ENCODE measurements at places on chromosomes 12 and 14. TPM values are rescaled to one million over a fixed set of nuclear protein-coding genes. Genes with fewer than 3 reads are reported as not detected.

The CFAP73 gene
- not detected for total RNA-seq

The CTSG gene
- not detected for total RNA-seq

The ADCY4 gene
- total RNA-seq = 8.1 TPM

The MYO1A gene
- total RNA-seq = not detected

The DNAJC22 gene
- total RNA-seq = 2.6 TPM

The MYL2 gene
- not detected for total RNA-seq

The NEDD1 gene
- 40.2 TPM for total RNA-seq

The COL2A1 gene
- total RNA-seq = not detected

The EXOC3L4 gene
- total RNA-seq = 0.50 TPM

The ANKRD13A gene
- 108 TPM for total RNA-seq

The FERMT2 gene
- 157 TPM for total RNA-seq

The ADCK1 gene
- total RNA-seq = 6.2 TPM

The BCL2L2 gene
- total RNA-seq = 19.7 TPM

The AMHR2 gene
- total RNA-seq = not detected

The RPL10L gene
- total RNA-seq = not detected

The CABP1 gene
- 1.1 TPM for total RNA-seq

The CACNA1C gene
- 3.1 TPM for total RNA-seq

The IGF1 gene
- total RNA-seq = 0.25 TPM

The TMEM233 gene
- 0.12 TPM for total RNA-seq

The JAG2 gene
- 0.66 TPM for total RNA-seq

The ITGB7 gene
- 0.77 TPM for total RNA-seq

The CKB gene
- 36.6 TPM for total RNA-seq

The HHIPL1 gene
- 4.5 TPM for total RNA-seq

The KCNH5 gene
- total RNA-seq = 0.12 TPM

The NYNRIN gene
- total RNA-seq = 13.2 TPM

The NKX2-1 gene
- total RNA-seq = not detected

The ACRBP gene
- 0.22 TPM for total RNA-seq

The SYNDIG1L gene
- total RNA-seq = not detected

The PIWIL1 gene
- not detected for total RNA-seq

The COX8C gene
- total RNA-seq = not detected

The KRT77 gene
- not detected for total RNA-seq

The MARK3 gene
- 91.6 TPM for total RNA-seq

The TRMT5 gene
- total RNA-seq = 14.5 TPM

The CCDC60 gene
- total RNA-seq = not detected

The DEGS2 gene
- total RNA-seq = not detected

The TRIAP1 gene
- total RNA-seq = 20.4 TPM

The ADSS1 gene
- 2.6 TPM for total RNA-seq

The SOS2 gene
- 20.4 TPM for total RNA-seq

The SMCO2 gene
- 0.12 TPM for total RNA-seq

The MANSC4 gene
- total RNA-seq = not detected

The CD69 gene
- 0.11 TPM for total RNA-seq

The CARMIL3 gene
- 0.12 TPM for total RNA-seq

The CDKN3 gene
- total RNA-seq = 42.2 TPM

The HCAR3 gene
- total RNA-seq = not detected

The EIF2S3B gene
- total RNA-seq = 1.2 TPM

The PLEKHD1 gene
- total RNA-seq = under 0.01 TPM

The DDN gene
- total RNA-seq = 0.33 TPM

The KLRK1 gene
- not detected for total RNA-seq

The SRGAP1 gene
- total RNA-seq = 23.4 TPM
